ENCODE measurements at places on chromosomes 1 and 21. TPM values are rescaled to one million over a fixed set of nuclear protein-coding genes. Genes with fewer than 3 reads are reported as not detected.

DNA sequence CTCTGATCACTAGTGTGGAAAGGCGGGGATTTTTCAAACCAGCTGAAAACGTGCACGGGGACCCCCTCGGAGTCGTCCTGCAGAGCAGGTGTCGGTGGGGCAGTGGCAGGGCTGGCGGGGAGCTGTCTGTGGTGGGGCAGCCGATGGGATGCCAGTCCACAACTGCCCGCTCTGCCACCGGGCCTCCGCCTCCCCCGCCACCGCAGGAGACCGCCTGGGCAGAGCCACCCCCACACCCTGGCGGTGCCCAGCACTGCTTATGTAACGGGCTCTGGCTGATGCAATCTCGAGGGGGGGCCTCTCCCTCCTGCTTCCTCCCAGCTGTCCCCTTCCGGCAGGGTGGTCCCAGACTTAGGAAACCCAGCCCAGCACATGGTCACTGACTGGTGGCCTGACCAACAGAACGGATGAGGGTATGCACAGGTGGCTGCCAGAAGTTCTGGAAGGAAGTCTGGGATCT, 9.3 kb downstream of the CHD5 start:
- H3K27ac ChIP-seq = no peak overlapping the region
- DNase-seq = no peak
- H3K4me3 ChIP-seq = no peak overlapping the region

GRCh38 chr1:230541306-230541705, 101.0 kb upstream of the COG2 start:
- no peak overlapping the region for H3K27ac ChIP-seq
- no peak for DNase-seq
- no peak overlapping the region for H3K4me3 ChIP-seq
- peaks cover 10% of the 10 kb centered on the region for H3K27me3 ChIP-seq
- H3K4me1 ChIP-seq = peaks cover 2% of the 10 kb centered on the region

Gene TMEM269
- total RNA-seq = 0.33 TPM

Gene AJAP1
- not detected for total RNA-seq

- no peak for DNase-seq
- H3K27ac ChIP-seq = no peak overlapping the region
- no peaks in the 10 kb centered on the region for H3K36me3 ChIP-seq
- no peak overlapping the region for H3K4me3 ChIP-seq
- H3K4me1 ChIP-seq = no peaks in the 10 kb centered on the region
These were observed 294.4 kb upstream of the NR5A2 start for GRCh38 chr1:199733125-199733524.

Gene ACAP3
- total RNA-seq = 31.8 TPM

GRCh38 chr1:94463765-94464330, 45.7 kb downstream of the ABCD3 start:
- H3K27me3 ChIP-seq = no peaks in the 10 kb centered on the region
- H3K36me3 ChIP-seq = peaks cover 12% of the 10 kb centered on the region
- H3K27ac ChIP-seq = no peak overlapping the region
- no peak overlapping the region for H3K4me3 ChIP-seq
- DNase-seq = no peak

DNA sequence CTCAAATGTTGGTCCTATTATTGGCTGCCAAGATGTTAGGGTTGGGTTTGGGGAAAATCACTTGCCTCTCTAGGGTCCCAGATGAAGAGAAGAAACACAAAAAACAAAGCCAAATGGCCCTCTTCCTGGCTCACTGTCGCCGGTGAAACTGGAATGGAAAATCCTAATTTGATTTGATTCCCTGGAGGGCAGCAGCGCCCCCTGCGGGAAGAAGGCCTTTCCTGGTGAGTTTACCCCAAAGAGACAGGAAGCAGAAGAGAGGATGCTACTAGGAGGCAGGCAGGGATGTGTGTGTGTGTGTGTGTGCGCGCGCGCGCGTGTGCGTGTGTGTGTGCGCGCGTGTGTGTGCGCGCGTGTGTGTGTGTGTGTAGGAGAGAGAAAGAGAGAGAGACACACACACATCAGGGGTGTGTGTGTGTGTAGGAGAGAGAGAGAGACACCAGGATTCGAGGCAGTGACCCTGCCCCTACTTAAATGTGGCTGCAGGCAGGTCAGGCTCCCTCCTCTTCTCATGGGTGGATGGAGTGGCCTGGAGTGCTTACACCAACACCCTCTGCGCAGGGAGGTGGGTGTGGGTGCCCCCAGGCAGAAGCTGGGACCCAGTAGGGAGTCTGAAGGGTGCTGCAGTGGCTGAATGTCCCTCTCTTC, 3.1 kb upstream of the SELENON start:
- peaks cover 40% of the 10 kb centered on the region for H3K4me1 ChIP-seq
- peak overlapping the region; percentile 72 for H3K27ac ChIP-seq
- H3K36me3 ChIP-seq = no peaks in the 10 kb centered on the region
- H3K27me3 ChIP-seq = no peaks in the 10 kb centered on the region

Gene CDCA8
- 55.0 TPM for total RNA-seq

DNA sequence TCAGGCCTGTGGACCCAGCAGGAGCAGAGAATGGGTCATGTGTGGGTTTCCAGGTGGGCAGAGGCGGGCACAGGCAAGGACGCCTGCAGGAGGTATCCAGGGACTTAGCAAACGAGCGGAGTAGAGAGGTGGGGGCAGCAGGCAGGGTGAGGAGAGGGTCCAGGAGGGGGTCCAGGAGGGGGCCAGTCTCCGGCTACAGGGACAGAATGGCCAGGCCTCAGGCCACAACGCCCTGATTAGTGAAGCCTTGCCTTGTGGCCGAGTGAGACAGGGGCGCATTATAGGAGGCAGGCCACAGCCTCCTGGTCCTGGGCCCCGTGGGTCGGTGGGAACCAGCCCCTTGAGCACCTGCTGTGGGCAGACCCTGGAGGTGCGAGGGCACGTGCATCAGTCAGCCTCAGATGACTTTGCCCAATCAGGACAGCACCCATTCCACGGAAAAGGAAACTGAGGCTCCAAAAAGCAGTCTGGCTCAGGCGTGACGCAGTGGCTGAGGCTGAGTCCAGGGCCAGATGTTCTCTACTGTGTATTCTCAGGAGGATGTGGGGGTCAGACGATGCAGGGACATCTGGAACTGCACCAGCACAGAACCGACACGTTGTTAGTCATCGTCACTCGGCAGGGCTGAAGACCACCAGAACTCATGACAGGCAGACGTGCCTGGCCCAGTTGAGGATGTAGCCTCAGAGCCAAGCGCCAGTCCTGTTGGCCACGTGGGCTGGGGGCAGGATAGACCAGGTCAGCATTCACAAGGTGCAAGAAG, 113.7 kb downstream of the CRYAA start:
- no peak for DNase-seq
- H3K27me3 ChIP-seq = peaks cover 4% of the 10 kb centered on the region
- no peak overlapping the region for H3K27ac ChIP-seq

DNA sequence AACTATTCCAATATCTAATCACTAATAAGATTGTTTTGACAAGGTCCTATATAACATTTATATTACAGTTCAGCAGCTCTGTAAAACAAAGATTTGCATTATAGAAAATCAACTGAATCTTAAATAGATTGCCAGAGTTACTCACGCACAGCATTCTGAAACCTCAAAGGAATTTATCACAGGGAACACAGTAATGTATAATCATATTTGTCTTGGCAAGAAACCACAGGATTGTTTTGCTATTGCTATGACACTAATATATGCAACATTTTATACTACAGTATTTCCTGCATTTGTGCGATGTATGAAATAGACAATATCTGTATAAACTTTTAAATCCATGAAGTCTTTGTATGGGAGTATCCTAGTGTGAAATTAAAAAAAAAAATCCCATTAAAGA, 101.4 kb downstream of the PLPPR5 start:
- H3K4me1 ChIP-seq = no peaks in the 10 kb centered on the region
- H3K4me3 ChIP-seq = no peak overlapping the region
- H3K36me3 ChIP-seq = no peaks in the 10 kb centered on the region
- no peaks in the 10 kb centered on the region for H3K27me3 ChIP-seq

DNA sequence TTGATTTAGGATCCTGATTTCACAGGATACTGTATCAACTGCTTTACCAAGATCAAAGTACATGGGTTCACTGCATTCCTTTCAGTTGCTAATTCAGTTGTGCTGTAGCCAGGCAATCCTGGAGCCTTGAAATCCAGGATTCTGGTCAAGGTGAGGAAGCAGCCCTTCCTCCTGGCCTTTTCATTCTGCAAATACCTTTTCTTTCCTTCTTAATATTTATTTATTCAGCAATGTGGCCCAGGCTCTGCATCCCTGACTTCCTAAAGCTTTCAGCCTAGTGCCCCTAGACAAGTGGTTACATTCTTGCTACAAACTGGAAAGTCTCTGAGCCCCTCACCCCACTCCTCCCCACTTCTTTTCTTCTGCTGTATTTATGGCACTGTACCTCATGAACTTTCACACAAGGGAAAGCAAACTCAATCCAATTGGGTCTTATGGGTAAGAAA, 16.2 kb downstream of the LRRC8D start:
- no peak overlapping the region for H3K4me3 ChIP-seq
- no peak for DNase-seq
- no peaks in the 10 kb centered on the region for H3K27me3 ChIP-seq
- no peak overlapping the region for H3K27ac ChIP-seq
- H3K4me1 ChIP-seq = peaks cover 10% of the 10 kb centered on the region

DNA sequence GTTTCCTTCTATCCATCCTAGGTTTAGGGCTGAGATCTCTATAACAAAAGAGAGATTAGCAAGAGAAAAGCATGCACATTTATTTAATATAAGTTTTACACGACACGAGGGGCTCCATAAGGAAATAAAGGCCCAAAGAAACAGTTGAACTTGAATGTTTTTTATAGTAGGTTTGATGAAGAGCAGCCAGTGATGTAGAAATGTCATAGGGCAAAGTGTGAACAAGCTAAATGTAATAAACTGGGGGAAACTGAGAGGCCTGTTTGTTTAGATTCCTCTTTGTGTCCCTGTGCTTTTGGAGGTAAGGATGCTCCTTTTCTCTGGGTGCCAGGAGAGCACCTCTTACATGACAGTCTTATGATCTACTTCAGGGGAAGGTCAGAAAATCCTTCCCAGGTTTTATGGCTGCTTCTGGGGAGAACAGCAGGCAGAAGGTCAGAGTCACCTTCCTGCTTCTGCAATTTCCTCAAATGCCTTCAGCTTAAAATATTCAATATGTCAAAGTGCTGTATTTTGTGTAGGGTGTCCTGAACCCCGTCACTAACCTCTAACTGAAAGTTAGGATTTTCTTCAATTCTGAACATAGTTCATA, 9.5 kb upstream of the HORMAD1 start:
- DNase-seq = no peak
- H3K36me3 ChIP-seq = peaks cover 3% of the 10 kb centered on the region
- no peak overlapping the region for H3K4me3 ChIP-seq
- H3K27me3 ChIP-seq = no peaks in the 10 kb centered on the region
- H3K27ac ChIP-seq = no peak overlapping the region
- no peaks in the 10 kb centered on the region for H3K4me1 ChIP-seq

Gene PADI2
- total RNA-seq = not detected

Gene WNT3A
- not detected for total RNA-seq

Gene GPR37L1
- not detected for total RNA-seq
